ENCODE measurements at places on chromosomes 1 and 21. TPM values are rescaled to one million over a fixed set of nuclear protein-coding genes. Genes with fewer than 3 reads are reported as not detected.

GRCh38 chr1:208055535-208055934 is 144.6 kb upstream of the CD34 start:
- DNase-seq, result no peak

DNA sequence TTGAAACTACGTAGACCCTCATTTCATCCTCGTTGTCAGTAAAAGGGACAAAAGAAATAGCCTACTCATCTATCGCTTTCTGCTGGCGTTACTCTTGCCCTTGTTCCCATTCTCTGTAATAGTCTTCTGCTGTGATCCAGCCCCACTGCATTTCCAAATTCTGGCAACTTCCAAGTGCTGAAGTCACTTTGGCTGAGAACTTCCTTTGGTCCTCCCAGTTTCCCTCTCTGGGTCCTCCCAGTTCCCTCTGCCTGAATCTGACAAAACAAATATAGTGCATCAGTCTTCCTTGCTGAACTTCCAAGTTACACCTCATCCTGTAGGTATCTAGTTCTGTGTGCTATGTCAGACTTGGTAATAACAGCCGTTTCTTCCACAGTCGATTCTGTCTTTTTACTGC is 47.0 kb upstream of the PLA2G4A start:
- DNase-seq, result no peak

GRCh38 chr21:37041706-37042271 is 31.1 kb downstream of the PIGP start:
- DNase-seq, result no peak

DNA sequence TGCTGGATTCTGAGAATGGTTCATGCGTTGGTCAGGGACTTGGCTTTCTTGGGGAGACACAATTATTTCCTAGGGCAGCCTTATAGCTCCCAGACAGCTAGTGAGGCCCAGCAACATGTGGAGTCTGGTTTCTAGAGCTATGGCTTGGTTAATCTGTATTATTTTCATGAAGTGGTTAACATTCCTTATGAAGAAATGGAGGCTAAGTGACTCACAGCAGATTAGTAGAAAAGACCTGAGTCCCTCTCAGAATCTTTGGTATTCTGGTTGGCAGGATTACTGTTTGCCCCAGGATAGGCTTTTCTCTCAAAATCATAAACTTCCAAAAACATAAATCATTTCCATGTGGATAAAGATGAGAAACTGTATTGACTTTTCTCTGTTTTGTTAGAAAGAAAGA is 42.3 kb downstream of the DUSP10 start:
- DNase-seq, result no peak

- DNase-seq, result no peak
Measured at GRCh38 chr21:42395905-42396651, at the start of gene TMPRSS3. TSS of gene TMPRSS3 (minus strand) at chr21:42396052. CDS start at chr21:42395417, 635 bp downstream.

Gene INSRR
- total RNA-seq, result not detected

Gene PERM1
- 0.47 TPM for total RNA-seq

Measured in PC-3 (cell line).